Activated naive CD4-positive, alpha-beta T cell treated with anti-CD3 and anti-CD28 coated beads for 36 hours (primary cell): ENCODE measurements at places on chromosomes 4 and X.

DNA sequence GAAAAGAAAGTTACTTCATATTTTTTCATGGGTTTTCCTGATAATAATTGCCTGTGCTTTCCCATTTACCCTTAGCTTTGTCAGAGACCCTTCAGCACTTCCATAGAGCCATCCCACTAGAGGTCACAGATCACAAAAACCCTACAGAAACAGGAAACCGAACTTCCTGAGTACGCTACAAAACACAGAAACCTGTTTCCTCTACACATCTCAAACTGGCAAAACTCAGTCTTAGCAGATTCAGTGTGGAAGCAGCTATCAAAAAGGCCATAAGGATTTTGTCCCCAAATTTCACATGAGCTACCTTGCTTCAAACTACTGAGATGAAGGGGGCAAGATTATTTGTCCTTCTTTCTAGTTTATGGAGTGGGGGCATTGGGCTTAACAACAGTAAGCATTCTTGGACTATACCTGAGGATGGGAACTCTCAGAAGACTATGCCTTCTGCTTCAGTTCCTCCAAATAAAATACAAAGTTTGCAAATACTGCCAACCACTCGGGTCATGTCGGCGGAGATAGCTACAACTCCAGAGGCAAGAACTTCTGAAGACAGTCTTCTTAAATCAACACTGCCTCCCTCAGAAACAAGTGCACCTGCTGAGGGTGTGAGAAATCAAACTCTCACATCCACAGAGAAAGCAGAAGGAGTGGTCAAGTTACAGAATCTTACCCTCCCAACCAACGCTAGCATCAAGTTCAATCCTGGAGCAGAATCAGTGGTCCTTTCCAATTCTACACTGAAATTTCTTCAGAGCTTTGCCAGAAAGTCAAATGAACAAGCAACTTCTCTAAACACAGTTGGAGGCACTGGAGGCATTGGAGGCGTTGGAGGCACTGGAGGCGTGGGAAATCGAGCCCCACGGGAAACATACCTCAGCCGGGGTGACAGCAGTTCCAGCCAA is at the start of gene MMRN1:
Gene MMRN1 (plus strand): TSS at position 206 of the 902 bp plus-strand sequence. CDS start 118 bp downstream, at position 324.
- DNase-seq, result peak; percentile 7

DNA sequence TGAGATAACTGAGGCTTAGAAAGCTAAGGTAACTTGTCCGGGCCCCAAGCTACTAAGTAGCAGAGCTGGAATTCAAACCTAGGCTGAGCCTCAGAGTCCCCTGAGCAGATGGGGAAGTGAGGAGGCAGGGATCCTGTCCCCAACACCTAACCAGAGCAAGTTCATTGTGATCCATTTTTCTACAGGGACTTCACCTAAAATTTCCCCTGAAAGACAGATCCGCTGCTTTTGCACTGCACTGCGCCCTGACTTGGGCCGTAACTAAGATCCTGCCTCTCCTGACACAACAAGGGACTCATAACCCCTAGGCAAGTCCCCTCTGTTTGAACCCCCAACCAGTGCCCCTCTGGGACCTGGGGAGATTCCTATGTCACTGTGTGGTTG is 25.6 kb upstream of the MTM1 start:
- DNase-seq, result no peak

- no peak for DNase-seq
Observed at GRCh38 chrX:110302975-110303374, 14.9 kb downstream of the AMMECR1 start.

- no peak for DNase-seq
Observed at GRCh38 chr4:16715482-16715881, 183.0 kb downstream of the LDB2 start.

DNA sequence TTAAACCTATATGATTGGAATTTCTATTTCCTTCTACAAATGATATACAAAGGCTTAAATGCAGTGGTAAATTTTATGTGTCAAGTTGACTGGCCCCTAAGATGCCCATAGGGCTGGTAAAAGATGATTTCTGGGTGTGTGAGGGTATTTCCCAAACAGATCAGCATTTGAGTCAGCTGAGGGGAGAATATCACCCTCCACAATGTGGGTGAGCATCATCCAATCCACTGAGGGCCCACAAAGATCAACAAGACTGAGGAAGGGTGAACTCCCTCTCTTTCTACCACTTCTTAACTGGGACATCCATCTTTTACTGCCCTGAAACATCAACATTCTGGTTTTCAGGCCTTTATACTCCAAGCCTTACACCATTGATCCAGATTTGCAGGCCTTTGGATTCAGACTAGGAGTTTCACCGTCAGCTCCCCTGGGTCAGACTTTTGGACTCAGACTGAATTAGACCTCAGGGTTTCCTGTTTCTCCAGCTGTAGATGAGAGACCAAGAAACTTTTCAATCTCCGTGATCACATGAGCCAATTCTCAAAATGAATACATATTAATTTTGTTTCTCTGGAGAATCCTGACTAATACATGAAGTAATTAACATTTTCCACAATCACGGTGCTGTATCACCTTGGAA is 1020.7 kb upstream of the SLIT2 start:
- DNase-seq, result no peak
